NCI-H82 (cell line): ENCODE measurements at places on chromosomes 12 and 14.

DNA sequence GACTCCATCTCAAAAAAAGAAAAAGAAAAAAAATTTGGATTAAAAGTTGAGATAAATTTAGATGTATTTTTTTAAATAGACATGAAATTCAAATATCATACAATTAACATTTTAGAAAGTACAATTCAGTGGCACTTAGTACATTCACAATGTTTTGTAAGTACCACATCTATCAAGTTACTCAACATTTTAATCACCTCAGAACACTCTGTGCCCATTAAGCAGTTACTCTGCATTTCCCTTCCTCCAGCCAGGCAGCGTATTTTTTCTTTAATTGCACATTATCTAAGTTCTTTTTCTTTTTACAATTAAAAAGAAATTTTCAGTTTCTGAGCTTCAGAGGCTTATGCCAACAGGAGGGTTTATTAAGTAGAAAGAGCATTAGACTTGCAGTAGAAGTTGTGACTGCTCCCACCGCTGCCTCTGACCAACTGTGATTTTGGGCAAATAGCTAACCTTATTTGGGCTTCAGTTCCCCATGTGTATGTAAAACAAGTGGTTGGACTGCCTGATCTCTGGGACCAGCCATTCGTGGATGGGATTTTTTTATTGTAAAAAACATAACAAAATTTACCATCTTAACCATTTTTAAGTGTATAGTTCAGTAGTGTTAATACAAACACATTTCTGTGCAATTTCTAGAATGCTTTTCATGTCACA lies 65.7 kb downstream of the WNK1 start:
- DNase-seq = no peak

DNA sequence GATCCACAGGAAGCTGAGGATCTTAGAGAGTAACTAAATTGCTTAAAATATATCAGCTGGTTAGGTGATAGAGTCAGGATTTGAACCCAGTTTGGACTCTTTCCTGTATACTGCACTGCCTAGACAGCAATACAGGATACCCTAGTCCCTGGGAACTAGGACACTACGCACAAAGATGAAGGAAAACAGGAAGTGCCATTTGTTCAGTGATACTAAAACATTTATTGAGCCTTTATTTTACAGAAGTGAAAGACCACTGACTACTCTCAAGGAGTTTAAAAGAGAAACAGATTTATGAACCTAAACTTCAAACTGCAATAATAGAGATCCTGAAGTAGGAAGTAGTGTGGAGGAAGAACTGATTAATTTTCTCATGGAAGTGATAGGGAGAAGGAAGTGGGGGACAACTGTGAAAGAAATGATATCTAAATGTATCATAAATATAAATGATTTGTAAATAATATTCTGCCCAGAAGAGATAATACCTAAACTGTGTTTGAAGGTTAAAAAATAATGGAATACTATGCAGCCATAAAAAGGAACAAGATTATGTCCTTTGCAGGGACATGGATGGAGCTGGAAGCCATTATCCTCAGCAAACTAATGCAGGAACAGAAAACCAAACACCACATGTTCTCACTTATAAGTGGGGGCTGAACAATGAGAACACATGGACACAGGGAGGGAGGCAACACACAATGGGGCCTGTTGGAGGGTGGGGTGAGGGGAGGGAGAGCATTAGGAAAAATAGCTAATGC lies 18.2 kb downstream of the MSRB3 start:
- DNase-seq = no peak

DNA sequence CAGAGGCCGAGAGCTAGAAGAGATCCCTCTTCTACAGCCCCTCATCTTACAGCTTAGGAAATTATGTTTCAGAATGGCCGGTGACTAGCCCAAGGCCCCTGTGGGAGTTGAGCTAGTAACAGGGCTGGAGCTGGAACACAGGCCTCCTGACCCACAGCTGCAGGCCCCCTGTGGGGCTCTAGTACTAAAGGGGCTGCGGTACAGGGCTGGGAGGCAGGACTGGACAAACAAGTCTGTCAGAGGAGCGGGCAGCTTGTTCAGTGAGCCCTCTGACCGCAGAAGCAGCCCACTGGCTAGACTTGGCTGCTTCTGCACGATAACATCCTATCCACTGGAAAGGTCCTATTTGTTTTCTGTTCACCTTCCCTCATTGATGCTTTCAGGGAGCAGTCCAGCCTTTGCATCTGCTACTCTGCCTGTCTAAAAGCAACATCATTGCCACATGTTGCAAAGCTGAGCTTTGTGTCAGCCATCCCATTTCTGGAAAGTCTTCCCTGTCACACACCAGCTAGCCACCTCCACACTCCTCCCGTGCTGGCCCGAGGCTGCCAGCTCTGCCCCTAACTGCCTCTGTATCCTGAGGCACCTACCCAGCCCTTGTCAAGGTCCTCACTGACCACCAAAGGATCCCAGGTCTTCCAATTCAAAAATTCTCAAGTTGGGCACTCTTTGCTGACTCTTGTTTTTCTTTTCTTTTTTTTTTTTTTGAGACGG lies 10.2 kb downstream of the PSMC1 start:
- DNase-seq = no peak

- DNase-seq = no peak
Observed at GRCh38 chr12:130687796-130688778, 28.0 kb downstream of the RIMBP2 start.
